ENCODE measurements at places on chromosomes 1 and 21.

- DNase-seq: no peak
Measured at GRCh38 chr1:43396059-43396458, 6.4 kb downstream of the SZT2 start.

DNA sequence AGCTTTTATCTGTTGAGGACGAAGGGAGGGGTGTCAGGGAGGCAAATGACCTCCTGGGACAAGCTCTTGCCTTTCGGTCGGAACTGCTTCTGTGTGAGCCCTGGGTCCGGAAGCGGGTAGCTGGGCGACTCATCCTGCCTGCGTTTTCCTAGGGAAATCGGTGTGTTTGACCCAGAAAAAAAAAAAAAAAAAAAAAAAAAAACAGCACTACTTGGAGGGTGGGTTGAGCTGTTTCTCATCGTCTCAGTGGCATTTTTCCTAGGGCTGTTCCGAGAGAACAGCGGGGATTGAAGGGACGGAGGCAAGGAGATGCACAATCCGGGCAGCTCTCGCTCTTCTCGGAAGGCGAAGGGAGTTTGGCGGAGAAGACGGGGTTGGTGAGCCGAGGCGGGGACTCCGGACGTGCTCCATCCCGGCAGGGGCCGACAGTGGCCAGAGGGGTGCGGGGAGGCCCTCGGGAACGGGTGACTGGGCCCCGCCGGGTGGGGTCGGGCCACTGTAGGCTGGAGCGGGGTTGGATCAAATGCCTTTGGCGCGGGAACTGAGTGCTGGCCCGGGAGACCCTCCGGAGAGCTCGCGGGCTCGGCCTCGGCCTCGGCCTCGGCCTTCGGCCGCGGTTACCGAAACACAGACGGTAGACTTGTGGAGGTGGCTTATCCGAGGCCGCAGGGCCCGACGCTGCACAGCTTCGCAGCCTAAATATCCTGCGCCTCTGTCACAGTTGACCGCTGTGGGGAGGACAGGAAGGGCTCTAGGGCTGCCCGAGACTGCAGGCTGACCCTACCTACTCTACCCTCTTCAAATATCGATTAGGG lies 2.4 kb upstream of the BARHL2 start:
- DNase-seq: no peak

DNA sequence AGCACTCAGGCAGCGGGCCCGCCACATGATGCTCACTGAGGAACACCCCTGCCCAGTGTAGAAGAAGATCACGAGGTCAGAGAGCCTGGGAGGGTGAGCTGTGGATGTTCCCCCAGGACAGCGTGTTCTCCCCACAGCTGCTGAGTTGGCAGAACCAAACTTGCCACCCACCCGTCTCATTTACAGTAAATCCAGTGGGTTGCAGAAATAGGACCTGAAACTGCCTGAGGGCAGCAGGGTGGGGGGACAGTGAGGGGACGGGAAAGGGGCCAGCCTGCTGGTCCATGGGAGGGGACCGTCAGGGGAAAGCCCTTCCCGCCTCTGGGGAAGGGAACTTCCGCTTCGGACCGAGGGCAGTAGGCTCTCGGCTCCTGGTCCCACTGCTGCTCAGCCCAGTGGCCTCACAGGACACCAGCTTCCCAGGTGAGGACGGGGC lies at the start of gene C1QB:
C1QB (plus strand) TSS at position 356 of the 436 bp plus-strand sequence. CDS start 6,227 bp downstream, outside the sequence.
- DNase-seq: no peak

DNA sequence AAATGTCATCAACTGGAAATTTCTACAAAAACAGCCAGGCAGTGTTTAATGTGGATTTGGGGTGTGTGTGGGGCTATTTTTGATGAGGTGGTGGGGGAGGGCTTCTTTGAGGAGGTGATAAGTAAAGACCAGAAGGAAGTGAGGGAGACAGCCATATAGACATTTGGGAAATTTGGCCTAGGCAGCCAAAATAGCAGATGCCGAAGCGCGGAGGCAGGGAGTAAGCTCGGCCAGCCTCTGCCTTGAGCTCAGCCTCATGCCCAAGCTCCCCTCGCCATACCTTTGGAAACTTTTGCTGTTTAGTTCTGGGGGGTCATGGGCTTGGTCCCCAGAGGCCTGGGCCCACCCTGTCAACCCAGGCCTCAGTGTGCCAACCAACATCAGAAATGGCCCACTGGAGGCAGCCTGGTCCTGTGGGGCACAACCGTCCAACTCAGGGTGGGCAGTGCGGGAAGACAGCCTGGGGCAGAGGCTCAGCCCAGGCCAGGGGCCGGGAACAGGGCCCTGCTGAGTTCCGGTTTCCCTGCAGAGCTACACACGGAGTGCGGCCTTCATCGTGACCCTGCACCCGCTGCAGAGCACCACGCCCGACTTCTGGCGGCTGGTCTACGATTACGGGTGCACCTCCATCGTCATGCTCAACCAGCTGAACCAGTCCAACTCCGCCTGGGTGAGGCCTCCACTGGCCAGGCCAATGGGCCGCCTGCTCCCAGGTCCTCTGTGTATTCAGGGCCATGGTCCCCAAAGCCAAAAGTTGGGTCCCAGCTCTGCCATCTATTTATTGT lies 84.0 kb downstream of the PTPRU start:
- DNase-seq: no peak

DNA sequence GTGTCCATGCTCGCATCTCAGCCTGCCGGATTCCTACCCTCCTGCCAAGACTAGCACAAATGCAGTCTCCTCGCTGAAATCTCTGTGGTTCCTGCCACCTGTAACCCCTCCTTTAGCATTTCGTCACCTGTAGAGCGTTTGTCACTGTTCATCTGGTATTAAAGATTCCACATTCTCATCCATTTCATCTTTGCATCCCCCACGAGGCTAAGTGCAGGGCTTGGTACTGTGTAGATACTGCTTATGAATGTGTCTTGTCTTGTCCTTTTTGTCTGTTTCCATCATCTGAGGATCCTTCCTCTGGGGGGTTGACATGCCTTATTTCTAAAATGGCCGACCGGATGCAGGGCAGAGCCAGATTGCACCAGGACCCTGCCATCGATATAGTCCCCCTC lies 53.7 kb upstream of the DNAJC6 start:
- DNase-seq: no peak

- no peak for DNase-seq
Measured at GRCh38 chr1:175635092-175635491, 108.3 kb downstream of the TNR start.

GRCh38 chr1:37575692-37576091 lies 19.0 kb downstream of the DNALI1 start:
- no peak for DNase-seq

- peak; percentile 62 for DNase-seq
Measured at GRCh38 chr1:236103646-236104218, 38.6 kb upstream of the GPR137B start.

GRCh38 chr1:226349801-226350518 lies 41.0 kb upstream of the LIN9 start:
- no peak for DNase-seq

DNA sequence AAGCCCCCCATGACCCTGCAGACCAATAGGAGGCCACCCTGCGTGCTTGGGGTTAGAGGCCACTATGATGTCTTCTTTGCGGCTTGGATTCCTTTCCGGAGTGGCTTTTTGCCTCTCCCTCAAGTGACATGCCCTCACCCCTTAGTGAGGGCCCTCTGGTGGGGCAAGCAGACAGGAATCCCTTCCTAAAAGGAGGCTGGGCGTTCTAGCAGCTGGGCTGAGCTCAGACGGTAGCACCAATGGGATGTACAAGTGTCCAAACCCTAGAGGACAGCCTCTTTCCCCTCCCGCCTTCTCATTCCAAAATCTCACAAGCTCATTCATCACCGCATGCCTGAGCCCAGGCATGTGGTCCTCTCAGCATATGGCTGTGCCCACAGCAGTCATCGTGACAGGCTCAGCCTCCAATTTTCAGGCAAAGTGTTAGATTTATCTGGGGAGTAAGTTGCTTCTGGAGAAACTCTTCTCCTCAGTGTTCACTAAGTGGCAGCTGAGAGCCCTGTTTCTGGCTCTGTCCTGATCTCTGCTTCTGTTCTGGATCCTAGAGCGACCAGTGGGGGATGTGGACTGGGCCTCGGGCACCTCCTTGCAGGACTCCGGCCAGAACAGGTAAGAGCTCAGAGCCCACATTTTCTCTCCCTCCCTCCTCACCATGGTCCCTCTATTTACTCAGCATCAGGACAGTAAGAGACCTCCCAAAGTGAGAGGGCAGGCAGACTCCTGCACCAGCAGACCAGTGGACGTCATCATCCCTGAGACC lies 4.8 kb downstream of the KIAA1614 start:
- peak; percentile 47 for DNase-seq

DNA sequence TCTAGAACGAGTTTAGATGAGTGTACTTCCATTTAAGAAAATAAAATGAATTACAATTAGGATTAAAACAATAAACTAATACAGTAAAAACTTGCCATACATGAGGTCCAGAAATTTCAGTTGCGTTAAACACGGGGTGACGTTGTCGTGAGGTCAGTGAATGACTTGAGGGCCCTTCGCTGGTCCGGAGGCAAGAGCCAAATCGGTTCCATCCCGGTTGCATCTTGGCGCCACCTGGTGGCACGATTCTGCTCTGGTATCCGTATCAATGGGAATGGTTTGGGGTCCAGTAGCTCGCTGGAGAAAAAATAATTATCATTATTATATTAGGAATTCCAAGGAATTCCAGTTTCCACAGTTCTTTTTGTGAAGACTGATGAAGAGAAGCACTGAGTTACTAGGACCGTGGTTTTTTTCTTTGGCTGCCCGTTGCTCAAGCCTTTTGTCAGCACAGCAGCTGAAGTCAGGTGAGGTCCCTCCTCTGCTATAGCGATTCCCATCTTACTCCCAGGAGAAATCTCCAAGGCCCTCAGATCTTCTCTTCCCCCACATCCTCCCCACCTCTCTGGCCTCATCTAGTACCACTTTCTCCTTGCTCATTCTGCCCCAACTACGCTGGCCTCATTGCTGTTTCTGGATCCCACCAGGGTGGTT lies 161.4 kb downstream of the SLC35F3 start:
- peak; percentile 76 for DNase-seq

DNA sequence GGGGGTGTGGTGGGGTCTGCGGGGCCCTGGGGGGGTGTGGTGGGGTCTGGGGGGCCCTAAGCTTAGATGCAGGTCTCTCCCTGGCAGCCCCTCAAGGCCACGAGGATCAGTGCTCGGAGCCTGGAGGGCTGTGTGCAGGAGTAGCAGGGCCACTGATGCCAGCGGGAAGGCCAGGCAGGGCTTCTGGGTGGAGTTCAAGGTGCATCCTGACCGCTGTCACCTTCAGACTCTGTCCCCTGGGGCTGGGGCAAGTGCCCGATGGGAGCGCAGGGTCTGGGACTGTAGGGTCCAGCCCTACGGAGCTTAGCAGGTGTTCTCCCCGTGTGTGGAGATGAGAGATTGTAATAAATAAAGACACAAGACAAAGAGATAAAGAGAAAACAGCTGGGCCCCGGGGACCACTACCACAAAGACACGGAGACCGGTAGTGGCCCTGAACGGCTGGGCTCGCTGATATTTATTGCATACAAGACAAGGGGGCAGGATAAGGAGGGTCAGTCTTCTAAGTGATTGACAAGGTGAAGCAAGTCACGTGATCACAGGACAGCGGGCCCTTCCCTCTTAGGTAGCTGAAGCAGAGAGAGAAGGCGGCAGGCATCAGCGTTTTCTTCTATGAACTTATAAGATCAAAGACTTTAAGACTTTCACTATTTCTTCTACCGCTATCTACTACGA lies 8.7 kb downstream of the RNF223 start:
- no peak for DNase-seq

GRCh38 chr1:83097715-83098114 lies 901.2 kb downstream of the TTLL7 start:
- DNase-seq: no peak

DNA sequence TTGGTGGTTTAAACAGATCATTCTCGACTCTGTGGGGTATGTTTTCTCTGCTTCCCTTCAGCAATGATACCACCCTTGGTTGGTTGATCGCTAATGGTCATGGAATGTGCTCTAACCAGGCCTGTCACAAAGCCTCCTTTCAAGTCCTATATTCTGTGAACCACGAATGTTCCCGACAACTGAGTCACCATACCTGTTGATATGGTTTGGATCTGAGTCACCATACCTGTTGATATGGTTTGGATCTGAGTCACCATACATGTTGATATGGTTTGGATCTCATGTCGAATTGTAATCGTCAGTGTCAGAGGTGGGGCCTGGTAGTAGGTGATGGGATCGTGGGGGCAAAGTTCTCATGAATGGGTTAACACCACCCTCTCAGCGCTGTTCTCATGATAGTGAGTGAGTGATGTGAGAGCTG lies 10.2 kb upstream of the CAMK2N1 start:
- peak; percentile 74 for DNase-seq

- peak; percentile 13 for DNase-seq
Measured at GRCh38 chr1:86259390-86259789, 102.8 kb upstream of the COL24A1 start.

- no peak for DNase-seq
Measured at GRCh38 chr1:67723620-67724019, 38.6 kb downstream of the GADD45A start.

- DNase-seq: no peak
Measured at GRCh38 chr1:193185901-193186731, at the start of gene B3GALT2. B3GALT2 (minus strand) TSS chr1:193186613; CDS start chr1:193181562, 5,051 bp downstream.

- DNase-seq: no peak
Measured at GRCh38 chr1:1435106-1435903, at the start of gene VWA1. VWA1 (plus strand) TSS chr1:1435690; CDS start chr1:1435749, 59 bp downstream.

- DNase-seq: peak; percentile 84
Measured at GRCh38 chr1:41662061-41662764, 177.7 kb upstream of the EDN2 start.

GRCh38 chr1:2375246-2375922 lies 16.0 kb downstream of the MORN1 start:
- no peak for DNase-seq

GRCh38 chr1:205424901-205425600 lies 3.2 kb upstream of the LEMD1 start:
- no peak for DNase-seq

DNA sequence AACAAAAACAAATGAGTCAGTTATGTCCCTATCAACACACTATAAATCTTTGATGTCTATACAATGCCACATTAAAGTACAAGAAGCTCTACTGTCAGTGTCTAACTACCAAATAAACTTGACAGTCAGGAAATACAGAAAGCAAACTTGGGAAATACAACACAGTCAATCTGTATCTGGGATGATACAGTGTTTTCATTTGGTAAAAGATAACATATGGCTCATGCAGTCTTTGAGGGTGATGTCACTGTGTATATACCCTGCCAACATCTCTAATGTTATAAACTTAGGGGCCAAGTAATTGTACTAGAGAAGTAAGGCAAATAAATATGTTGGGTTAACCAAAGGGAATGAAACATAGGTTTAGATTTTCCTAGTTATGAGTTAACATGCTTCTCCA lies 552.5 kb upstream of the ADAMTS5 start:
- DNase-seq: no peak

GRCh38 chr1:32111040-32111623 lies 3.3 kb downstream of the KPNA6 start:
- no peak for DNase-seq

- no peak for DNase-seq
Measured at GRCh38 chr1:230700132-230700531, 13.8 kb downstream of the AGT start.

GRCh38 chr1:110450929-110451328 lies at the start of gene PROK1:
PROK1 (plus strand) TSS chr1:110451149; CDS start chr1:110451217, 68 bp downstream.
- no peak for DNase-seq

- DNase-seq: peak; percentile 41
Measured at GRCh38 chr1:178633056-178633455, 92.0 kb upstream of the RALGPS2 start.

GRCh38 chr1:154972213-154972516 lies 1.6 kb upstream of the SHC1 start:
- DNase-seq: no peak

GRCh38 chr21:25565272-25566211 lies 41.7 kb downstream of the MRPL39 start:
- DNase-seq: no peak

- DNase-seq: no peak
Measured at GRCh38 chr1:19557609-19558051, 72.3 kb upstream of the CAPZB start.

Measured in urothelium cell line (cell line).